Activated CD8-positive, alpha-beta memory T cell treated with anti-CD3 and anti-CD28 coated beads for 48 hours (primary cell): ENCODE measurements at places on chromosomes 2 and 18.

DNA sequence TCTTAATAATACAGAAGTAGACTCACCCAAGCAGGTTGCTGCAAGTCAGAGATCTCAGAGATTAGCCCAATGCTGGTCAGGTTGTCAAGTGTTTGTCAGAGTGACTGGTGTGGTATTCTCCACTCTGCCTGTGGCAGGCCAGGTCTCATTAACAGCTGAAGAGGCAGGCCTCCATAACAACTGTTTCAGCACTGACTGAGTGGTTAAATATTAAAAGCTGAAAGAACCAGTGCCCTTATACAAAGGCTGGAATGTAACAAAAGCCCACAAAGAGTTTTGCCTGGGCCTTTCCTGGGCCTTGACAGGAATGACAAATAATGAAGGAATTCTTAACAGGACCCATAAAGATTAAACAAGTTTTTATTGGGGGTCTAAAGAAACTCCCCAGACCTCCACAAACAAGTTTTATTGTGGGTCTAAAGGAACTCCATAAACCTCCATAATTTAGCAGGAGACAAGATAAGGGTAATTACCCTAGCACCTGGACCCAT is 26.8 kb downstream of the SULT1C2 start:
- no peak for DNase-seq

DNA sequence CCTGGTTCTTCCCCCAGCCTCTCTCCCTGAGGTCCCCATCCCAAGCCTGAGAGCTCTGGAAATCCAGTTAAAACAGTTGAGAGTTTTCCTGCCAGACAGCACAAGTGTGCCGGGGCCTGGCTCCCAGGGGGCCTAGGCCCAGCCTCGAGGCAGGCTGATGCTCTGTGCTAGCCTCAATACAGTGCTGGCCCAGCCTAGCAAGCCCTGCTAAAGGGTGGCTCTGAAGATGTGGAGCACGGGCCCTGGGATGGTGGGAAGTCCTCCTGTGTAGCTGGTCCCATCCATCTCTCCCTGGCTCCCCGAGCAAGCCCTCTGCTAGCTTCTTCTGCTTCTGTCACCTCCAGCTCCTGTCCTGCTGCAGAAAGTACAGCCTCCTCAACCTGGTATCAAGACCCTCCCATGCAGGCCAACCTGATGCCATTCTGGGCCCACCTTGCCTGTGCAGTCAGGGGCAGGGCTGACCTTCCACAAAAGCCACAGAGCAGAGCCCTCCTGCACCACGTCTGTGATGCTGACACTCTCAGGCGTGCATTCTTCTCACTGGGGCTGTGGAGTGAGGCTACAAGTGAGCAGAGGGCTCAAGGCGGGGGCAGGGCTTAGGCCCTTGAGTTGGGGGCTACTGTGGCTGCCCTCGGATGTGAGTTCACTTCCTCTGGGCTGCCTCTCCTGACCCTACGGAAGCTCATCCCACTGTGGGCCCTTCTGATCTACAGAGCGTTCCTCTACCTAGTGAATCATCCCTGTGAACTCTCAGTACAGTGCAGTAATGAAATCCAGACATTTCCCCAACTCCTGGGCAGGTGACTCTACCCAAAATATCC is 60.1 kb upstream of the LAPTM4A start:
- DNase-seq, result no peak

GRCh38 chr2:147542351-147542750 is 302.5 kb upstream of the ACVR2A start:
- DNase-seq, result no peak

DNA sequence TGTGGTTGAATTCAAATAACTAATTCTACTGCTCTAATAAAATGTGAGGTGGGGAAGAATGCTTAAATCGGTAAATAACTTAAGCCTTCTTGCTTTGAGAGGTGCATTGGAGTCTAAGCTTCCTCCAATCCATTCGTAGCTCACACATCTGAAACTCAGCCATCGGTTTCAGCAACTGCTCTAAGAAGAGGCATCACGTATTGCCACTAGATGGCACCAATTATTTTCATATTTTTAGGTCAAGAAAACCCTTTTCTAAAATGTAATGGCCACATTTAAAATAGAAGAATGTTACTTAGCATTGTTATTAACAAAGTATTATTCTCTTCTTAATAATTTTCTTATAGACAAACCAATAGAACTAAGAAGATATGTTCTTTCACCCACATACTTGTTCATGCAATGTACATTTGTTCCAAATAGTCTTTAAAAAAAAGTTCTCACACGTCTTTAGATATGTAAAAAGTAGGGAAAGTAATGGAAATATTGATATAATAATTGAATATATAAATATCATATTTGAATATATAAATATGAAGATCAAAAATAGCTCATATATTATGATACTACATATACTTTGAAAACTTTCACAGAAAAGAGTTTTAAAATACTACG is 229.8 kb downstream of the CCDC178 start:
- DNase-seq, result no peak

- no peak for DNase-seq
Measured at GRCh38 chr2:143284087-143284675, 155.0 kb downstream of the ARHGAP15 start.

DNA sequence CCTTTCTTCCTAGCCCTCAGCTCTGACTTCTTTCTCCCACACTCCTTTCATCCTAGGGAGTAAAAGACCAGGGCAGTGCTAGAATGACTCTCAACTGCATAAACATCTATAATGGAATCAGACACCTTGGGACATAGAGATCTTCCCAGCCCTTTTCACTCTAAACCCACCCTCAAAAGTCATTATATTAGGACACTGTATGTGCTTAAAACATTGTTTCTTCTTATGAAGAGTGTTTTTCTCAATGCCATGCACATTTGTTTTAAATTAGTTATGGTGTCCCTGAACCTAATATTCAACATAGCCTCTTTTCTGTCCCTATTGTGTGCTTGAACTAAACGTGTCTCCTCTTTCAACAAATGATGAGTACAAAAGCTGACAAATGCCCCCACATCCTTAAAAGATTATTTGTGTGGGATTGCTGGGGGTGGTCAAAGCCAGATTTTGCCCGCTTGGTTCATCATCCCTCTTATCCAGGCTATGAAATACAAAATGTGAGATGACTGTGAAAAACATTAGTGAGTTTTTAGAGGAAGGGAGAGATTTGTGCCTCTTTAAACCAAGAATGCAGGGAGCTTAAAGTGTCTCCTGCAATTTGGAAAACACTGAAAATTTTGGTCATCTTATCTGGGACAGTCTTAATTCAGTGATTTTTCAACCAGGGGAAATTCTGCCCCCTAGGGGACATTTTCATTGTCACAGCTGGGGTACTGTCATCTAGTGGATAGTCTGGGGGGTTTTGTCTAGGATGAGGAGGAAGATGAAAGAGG is 29.0 kb downstream of the SERPINB5 start:
- DNase-seq, result no peak

- no peak for DNase-seq
Measured at GRCh38 chr2:85405201-85406059, 4.7 kb downstream of the CAPG start.

DNA sequence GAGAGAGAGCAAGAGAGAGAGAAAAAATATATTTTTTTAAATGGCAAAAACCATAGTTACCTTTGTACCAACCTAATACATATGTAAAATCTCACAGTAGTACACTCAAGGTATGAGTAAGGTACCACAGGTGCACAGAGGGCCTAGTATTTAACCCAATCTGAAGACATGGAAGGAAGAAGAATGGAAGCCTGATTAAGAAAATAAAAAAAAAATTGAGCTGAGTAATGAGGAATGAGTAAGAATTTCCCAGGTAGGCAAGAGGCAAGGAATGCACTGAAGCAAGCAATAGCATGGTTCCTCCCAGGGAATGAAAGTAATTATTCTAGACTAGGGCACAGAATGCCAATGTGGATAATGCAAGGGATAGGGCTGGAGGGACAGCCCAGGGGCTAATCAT is 294.2 kb downstream of the FIGN start:
- DNase-seq, result no peak

GRCh38 chr2:58762176-58762781 is 521.2 kb upstream of the FANCL start:
- DNase-seq, result no peak

- no peak for DNase-seq
Measured at GRCh38 chr2:120555092-120555491, 180.6 kb upstream of the GLI2 start.

DNA sequence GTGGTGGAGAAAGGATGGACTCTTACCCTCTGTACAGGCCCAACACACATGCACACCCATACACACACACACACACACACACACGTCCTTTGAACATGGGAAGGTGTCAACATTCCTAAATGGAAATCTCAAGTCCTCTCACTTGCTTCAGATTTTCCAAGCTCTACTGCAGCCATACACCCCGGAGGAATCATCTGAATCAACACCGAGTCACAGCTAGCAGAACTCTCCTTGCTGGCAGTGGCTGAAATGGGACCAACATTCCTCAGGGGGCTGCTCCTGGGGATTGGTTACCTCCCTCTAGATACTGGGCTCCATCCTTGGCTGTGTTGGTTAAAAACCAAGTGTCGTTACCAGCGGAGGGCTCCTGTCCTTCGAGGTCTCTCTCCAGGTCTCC is 112.7 kb downstream of the BCL11A start:
- no peak for DNase-seq

- no peak for DNase-seq
Measured at GRCh38 chr2:68921646-68922045, 31.0 kb downstream of the GKN2 start.

DNA sequence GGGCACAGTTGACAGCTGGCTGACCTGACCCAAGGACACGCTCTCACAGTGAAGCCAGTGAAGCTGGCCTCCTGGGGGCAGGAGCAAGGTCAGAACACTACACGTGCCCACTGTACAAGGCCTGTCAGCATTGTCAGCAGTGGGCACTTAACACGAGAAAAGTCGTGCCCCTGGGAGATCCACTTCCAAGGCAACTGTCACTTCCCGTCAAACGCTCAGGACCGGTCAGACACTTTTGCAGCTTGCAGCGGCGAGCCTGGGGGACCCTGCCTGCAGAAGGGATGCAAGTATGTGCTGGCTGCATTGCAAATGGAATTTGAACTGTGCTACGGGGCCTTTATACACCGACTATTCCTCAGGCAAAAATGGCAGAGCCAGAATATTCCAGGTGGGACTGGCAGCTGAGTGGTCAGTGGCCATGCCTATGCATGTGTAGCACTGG is 176.2 kb downstream of the BCL2 start:
- no peak for DNase-seq

DNA sequence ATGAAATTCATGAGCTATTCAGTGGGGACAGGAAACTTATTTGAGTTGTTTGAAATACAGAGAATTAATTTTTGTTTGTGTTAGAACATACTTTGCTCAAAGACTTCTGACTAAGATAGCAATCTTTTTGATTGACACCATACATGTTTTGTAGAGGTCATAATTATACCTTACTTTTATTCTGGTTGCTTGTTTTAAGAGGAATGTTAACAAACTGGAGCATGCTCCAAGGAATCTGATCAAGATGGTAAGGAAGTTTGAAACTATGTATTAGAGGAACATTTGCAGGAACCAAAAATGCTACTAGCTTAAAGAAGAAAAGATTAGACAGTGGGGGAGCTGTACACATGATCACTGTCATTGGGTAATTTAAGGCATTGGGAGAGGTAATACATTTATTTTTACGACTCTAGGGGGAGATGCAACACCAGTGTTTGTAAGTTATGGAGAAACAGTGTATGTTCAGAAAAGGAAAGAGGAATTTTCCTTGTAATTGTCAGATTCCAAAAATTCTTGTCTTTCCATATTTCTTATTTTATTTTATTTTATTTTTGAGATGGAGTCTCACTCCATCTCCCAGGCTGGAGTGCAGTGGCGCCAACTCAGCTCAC is 8.0 kb downstream of the AGFG1 start:
- no peak for DNase-seq

- no peak for DNase-seq
Measured at GRCh38 chr18:79855147-79855933, 57.6 kb downstream of the KCNG2 start.

DNA sequence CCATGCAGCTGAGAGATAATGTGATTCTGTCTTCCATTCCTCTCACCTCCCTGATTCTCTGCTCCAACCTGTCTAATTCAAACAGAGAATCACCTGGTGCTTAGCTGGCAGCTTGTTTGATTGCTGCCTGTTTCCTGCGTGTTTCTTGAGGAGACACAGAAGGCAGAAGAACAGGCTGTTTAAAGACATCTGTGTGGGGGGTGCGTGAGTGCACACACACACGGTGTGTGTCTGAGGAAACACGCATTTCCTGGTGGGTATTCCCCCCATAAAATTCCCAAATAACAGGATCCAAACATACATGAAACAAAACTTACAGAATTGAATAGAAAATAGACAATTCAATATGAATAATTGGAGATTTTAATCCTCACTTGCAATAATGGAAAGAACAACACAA is 29.3 kb upstream of the CRIM1 start:
- DNase-seq, result no peak

DNA sequence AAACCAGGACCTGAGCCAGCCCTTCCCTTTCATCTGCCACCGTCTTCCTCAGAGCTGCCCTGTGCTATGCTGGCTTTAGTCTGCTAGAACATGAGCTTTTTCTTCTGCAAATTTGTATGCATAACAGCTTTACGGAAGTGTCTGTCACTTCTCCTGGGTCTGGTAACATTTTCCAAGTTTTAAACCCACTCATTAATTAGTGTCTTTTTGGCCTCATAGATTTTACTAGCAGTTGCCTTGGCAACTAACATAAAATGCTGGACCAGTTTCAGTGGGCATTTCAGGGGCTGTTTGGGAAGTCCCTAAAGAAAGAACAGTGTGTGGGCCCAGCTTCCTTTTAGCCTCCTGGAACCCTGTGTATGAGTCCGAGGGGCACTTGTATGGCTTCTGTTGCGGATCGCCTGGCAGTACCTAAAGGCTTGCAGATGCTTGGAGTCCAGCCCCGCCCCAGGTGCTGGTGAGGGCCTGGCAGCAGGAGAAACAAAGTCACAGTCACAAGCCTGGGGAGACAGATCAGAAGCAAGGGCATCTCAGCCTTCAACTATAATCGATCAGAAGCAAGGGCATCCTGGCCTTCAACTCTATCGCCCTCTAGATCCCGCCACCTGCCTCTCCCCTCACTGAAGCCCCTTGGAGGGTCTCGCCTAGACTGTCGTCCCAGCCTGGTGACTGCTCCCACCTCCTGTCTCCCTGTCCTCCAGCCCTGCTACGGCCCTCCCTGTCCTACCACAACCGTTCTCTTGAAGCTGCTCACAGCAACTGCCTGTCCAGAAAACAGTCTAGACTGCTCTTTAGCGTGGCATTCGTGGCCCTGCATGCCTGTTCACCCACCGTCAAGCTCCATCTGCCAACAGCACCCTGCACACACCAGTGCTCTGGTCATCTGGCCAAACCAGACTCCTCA is 36.8 kb upstream of the MAPRE3 start:
- no peak for DNase-seq

GRCh38 chr18:63106727-63107126 is 212.8 kb downstream of the BCL2 start:
- no peak for DNase-seq

GRCh38 chr2:236712304-236712703 is 142.7 kb downstream of the ACKR3 start:
- DNase-seq, result no peak

- DNase-seq, result no peak
Measured at GRCh38 chr18:37636831-37637477, 71.4 kb upstream of the CELF4 start.

GRCh38 chr2:45607701-45608100 is 3.4 kb downstream of the SRBD1 start:
- DNase-seq, result no peak

GRCh38 chr2:191739194-191739593 is 61.3 kb downstream of the NABP1 start:
- no peak for DNase-seq

- DNase-seq, result no peak
Measured at GRCh38 chr2:216727346-216728122, 32.2 kb upstream of the IGFBP5 start.
